ENCODE measurements at places on chromosomes 5 and 9. TPM values are rescaled to one million over a fixed set of nuclear protein-coding genes. Genes with fewer than 3 reads are reported as not detected.

GRCh38 chr5:147522435-147522834, 12.6 kb upstream of the DPYSL3 start:
- H3K27me3 ChIP-seq = peaks cover 4% of the 10 kb centered on the region
- H3K4me3 ChIP-seq = no peak overlapping the region
- no peaks in the 10 kb centered on the region for H3K4me1 ChIP-seq

GRCh38 chr9:26229324-26230054, 551.2 kb upstream of the TUSC1 start:
- no peak overlapping the region for H3K27ac ChIP-seq
- H3K4me3 ChIP-seq = no peak overlapping the region
- no peak for DNase-seq
- H3K27me3 ChIP-seq = no peaks in the 10 kb centered on the region

GRCh38 chr5:168054091-168054490, 237.4 kb upstream of the WWC1 start:
- no peaks in the 10 kb centered on the region for H3K27me3 ChIP-seq
- no peak overlapping the region for H3K27ac ChIP-seq
- no peak overlapping the region for H3K4me3 ChIP-seq
- no peaks in the 10 kb centered on the region for H3K4me1 ChIP-seq
- H3K36me3 ChIP-seq = no peaks in the 10 kb centered on the region
- DNase-seq = no peak

DNA sequence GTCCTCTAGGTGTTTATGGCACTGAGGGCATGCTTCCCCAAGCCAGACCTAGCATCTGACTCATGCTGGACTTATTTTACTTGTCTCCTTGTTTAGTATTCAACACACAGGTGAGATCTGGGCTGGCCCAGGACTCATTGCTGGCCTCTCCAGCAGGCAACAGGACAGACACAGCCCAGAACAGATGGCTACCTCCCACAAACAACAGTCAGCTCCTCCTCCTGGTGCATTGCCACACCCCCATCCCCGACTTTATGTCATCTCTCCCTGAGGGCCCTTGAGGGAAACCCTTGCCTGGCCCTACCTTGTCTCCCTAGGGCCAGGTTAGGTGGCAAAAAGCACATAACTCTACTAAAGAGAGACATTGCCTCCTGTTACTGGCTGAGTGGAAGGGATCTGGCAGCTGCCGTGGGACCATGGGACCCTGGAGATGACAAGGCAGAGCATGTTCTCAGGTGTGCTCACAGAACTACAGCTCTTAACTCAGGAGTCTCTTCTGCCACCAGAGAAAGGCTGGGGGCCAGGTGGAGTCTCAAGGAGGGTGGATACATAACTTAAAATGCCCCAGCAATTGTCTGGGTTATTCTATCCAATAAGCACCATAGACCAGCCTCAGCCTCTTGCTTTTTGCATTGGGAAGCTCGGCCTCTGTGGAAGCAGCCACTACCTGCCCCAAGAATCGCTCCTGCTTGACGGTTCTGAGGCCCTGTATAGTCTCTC, 2.3 kb downstream of the ACSL6 start:
- H3K4me3 ChIP-seq = no peak overlapping the region
- H3K4me1 ChIP-seq = peaks cover 15% of the 10 kb centered on the region
- no peak overlapping the region for H3K27ac ChIP-seq
- DNase-seq = no peak
- H3K36me3 ChIP-seq = no peaks in the 10 kb centered on the region
- peaks cover 26% of the 10 kb centered on the region for H3K27me3 ChIP-seq

DNA sequence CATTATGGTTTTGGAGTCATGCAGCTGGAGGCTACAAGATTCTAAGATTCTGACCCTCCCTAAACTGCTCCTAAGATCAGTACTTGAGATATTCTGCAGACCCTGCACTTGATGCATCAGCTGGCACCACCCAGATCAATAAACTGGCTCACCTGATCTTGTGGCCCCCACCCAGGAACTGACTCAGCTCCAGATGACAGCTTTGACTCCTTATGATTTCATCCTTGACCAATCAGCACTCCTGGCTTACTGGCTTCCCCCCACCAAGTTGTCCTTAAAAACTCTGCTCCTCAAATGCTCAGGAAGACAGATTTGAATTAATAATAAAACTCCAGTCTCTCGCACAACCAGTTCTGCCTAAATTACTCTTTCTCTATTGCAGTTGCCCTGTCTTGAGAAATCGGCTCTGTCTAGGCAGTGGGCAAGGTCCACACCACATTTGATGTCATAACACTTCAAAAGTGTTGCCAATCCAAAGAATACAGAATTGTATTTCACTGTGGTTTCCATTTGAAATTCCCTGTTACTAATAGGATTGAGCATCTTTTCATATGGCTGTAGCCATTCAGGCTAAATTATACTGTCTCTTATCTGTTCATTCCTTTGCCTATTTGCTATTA, 14.8 kb upstream of the SLC30A5 start:
- no peak overlapping the region for H3K27ac ChIP-seq
- no peaks in the 10 kb centered on the region for H3K27me3 ChIP-seq
- no peak overlapping the region for H3K4me3 ChIP-seq
- peaks cover 1% of the 10 kb centered on the region for H3K4me1 ChIP-seq

GRCh38 chr9:89284076-89284475, 26.9 kb upstream of the CKS2 start:
- no peaks in the 10 kb centered on the region for H3K27me3 ChIP-seq
- H3K4me1 ChIP-seq = peaks cover 16% of the 10 kb centered on the region
- DNase-seq = no peak
- H3K27ac ChIP-seq = no peak overlapping the region
- no peak overlapping the region for H3K4me3 ChIP-seq

DNA sequence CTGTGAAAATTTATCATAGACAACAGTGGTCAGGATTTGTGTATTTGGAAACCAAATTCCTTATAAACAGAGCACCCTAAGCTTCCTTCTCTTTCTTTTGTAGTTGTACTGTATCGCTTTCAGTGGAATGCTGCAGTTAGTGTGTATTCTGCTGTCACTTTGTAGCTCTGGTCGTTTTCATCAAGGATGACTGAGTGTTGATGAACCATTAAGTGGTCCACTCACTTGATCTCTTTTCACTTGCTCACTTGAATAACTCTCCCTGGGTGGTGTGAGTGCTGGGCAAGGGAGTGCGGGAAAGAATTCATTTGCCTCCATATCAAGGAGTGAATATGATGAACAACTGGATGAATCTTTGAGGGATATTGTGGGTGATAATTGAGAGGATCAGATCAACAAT, 1225.7 kb upstream of the WWC1 start:
- no peak for DNase-seq
- no peak overlapping the region for H3K4me3 ChIP-seq
- no peaks in the 10 kb centered on the region for H3K27me3 ChIP-seq
- no peak overlapping the region for H3K27ac ChIP-seq
- no peaks in the 10 kb centered on the region for H3K36me3 ChIP-seq

GRCh38 chr9:107690021-107690420, 200.5 kb upstream of the KLF4 start:
- peaks cover 3% of the 10 kb centered on the region for H3K27me3 ChIP-seq
- no peaks in the 10 kb centered on the region for H3K4me1 ChIP-seq
- H3K27ac ChIP-seq = no peak overlapping the region
- H3K4me3 ChIP-seq = no peak overlapping the region
- no peak for DNase-seq
- H3K36me3 ChIP-seq = no peaks in the 10 kb centered on the region

DNA sequence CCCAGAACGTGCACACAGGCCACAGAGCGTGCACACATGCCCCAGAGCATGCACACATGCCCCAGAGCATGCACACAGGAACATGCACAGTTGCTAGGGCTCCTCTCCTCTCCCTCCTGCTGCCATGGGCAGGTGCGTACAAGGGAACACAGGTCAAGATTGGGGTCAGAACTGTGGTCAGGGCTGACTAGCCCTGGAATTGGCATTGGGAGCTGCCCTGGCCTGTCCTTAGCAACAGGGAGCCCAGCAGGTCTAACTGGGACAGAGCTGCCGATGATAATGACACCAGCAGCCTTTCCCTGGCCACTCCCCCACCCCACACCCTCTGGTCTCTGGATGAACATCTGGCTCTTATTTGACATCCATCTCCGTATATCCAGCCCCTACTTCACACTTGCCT, 8.0 kb downstream of the PCDH1 start:
- no peaks in the 10 kb centered on the region for H3K36me3 ChIP-seq
- no peaks in the 10 kb centered on the region for H3K4me1 ChIP-seq
- no peak overlapping the region for H3K4me3 ChIP-seq
- H3K27me3 ChIP-seq = peaks cover 24% of the 10 kb centered on the region
- no peak for DNase-seq
- H3K27ac ChIP-seq = no peak overlapping the region

DNA sequence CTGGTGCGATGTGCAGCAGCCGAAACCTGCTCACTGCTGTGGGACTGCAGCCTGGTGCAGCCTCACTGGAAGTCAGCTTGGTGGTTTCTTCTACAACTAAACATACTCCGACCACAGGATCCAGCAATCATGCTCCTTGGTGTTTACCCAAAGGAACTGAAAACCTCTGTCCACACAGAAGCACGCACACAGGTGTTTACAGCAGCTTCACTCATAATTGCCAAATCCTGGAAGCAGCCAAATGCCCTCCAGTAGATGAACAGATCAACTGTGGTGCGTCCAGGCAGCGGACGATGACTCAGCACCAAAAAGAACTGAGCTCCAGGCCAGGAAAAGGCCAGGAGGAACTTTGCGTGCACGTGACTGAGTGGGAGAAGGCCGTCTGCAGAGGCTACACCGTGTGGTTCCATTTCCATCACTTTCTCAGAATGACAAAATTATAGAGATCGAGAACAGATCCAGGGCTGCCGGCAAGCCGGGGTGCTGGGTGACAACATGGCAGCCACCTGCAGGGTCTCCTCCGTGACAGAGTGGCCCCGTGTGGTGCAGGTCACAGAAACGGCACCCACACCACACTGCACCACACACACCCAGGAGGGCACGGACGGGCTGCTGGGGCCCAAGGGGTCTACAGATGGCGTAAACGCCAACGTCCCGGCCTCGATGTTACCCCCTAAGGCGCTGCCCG, 23.1 kb upstream of the NSMF start:
- no peak overlapping the region for H3K4me3 ChIP-seq
- H3K27me3 ChIP-seq = no peaks in the 10 kb centered on the region
- H3K4me1 ChIP-seq = no peaks in the 10 kb centered on the region
- H3K27ac ChIP-seq = no peak overlapping the region
- H3K36me3 ChIP-seq = no peaks in the 10 kb centered on the region

GRCh38 chr9:125544988-125545651, 161.9 kb downstream of the MAPKAP1 start:
- no peaks in the 10 kb centered on the region for H3K27me3 ChIP-seq
- peaks cover 4% of the 10 kb centered on the region for H3K4me1 ChIP-seq
- no peak overlapping the region for H3K27ac ChIP-seq

DNA sequence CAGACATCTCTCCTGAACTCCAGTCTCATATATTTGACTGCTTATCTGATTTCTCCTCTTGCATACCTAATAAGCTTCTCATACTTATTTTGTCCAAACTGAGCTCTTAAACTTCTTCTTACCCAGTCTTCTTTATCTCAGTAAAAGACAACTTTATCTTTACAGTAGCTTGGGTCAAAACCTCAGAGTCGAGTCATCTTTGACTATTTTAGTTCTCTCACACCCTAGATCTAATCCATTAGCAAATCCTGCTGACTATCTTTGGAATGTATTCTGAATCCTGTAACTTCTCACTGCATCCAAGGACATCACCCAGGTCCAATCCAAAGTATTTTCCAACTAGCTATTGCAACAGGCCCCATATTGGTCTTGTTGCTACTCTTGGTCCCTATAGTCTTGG, 11.8 kb upstream of the JAK2 start:
- H3K27ac ChIP-seq = no peak overlapping the region
- no peaks in the 10 kb centered on the region for H3K27me3 ChIP-seq
- no peaks in the 10 kb centered on the region for H3K36me3 ChIP-seq
- no peak overlapping the region for H3K4me3 ChIP-seq
- H3K4me1 ChIP-seq = peaks cover 14% of the 10 kb centered on the region

- H3K4me3 ChIP-seq = no peak overlapping the region
- no peak for DNase-seq
- no peak overlapping the region for H3K27ac ChIP-seq
Observed at GRCh38 chr9:133111808-133112662, 9.0 kb downstream of the RALGDS start.

DNA sequence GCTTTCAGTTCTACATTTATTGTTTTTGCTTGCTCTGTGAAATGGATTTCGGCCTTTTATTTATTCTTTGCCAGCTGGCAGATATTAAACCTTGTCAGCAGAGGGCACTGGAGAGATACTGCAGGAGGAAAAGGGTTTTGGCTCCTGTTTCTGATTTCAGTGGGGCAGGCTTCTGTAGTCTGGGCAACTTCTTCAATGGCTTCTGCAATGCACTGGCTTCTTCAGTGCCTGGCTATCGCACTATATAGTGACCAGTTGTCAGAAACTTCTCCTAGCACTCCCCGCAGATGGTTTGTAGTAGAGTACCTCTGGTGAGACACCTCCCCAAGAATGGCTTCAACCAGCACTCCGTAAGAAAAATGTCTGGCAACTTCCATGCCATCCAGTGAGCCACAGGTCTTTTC, 3.2 kb upstream of the NFX1 start:
- H3K27me3 ChIP-seq = no peaks in the 10 kb centered on the region
- no peak overlapping the region for H3K4me3 ChIP-seq
- peaks cover 23% of the 10 kb centered on the region for H3K4me1 ChIP-seq
- peak; percentile 72 for DNase-seq
- peaks cover 9% of the 10 kb centered on the region for H3K36me3 ChIP-seq
- peak overlapping the region; percentile 46 for H3K27ac ChIP-seq

- H3K36me3 ChIP-seq = no peaks in the 10 kb centered on the region
- no peak overlapping the region for H3K27ac ChIP-seq
- peaks cover 10% of the 10 kb centered on the region for H3K4me1 ChIP-seq
- peak; percentile 72 for DNase-seq
- peaks cover 2% of the 10 kb centered on the region for H3K27me3 ChIP-seq
Observed at GRCh38 chr9:126490871-126491567, 122.7 kb upstream of the LMX1B start.

- no peak overlapping the region for H3K27ac ChIP-seq
- H3K4me3 ChIP-seq = no peak overlapping the region
- no peaks in the 10 kb centered on the region for H3K4me1 ChIP-seq
- DNase-seq = no peak
- no peaks in the 10 kb centered on the region for H3K36me3 ChIP-seq
- H3K27me3 ChIP-seq = no peaks in the 10 kb centered on the region
Observed at GRCh38 chr5:7245121-7245651, 150.8 kb upstream of the ADCY2 start.

The SNCAIP gene
- total RNA-seq = not detected

The CCL28 gene
- total RNA-seq = 5.4 TPM

The PHYHD1 gene
- total RNA-seq = 0.50 TPM

The PCDHGA5 gene
- total RNA-seq = not detected

The FOXD4 gene
- not detected for total RNA-seq

Data from activated naive CD4-positive, alpha-beta T cell treated with anti-CD3 and anti-CD28 coated beads for 36 hours (primary cell).